ENCODE measurements at places on chromosomes 12 and 14.

DNA sequence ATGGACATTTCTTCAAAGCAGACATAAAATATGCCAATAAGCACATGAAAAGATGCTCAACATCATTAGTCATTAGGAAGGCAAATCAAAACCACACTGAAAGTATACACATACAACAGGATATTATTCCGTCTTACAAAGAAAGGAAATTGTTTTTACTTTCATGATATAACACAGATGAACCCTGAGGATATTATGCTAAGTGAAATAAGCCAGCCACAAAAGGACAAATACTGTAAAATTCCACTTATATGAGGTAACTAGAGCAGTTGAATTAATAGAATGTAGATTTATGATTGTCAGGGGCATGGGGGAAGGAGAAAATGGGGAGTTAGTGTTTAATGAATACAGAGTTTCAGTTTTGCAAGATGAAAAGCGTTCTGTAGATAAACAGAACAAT, 4.2 kb downstream of the ACYP1 start:
- H3K4me1 ChIP-seq = peaks cover 6% of the 10 kb centered on the region
- peak overlapping the region; percentile 61 for H3K27ac ChIP-seq
- no peak for DNase-seq
- H3K36me3 ChIP-seq = peaks cover 26% of the 10 kb centered on the region
- no peak overlapping the region for H3K4me3 ChIP-seq

- peaks cover 43% of the 10 kb centered on the region for H3K27me3 ChIP-seq
- no peak overlapping the region for H3K27ac ChIP-seq
- H3K36me3 ChIP-seq = no peaks in the 10 kb centered on the region
- H3K4me3 ChIP-seq = no peak overlapping the region
- no peak for DNase-seq
- no peaks in the 10 kb centered on the region for H3K4me1 ChIP-seq
Measured at GRCh38 chr14:99062216-99062615, 209.8 kb downstream of the BCL11B start.

DNA sequence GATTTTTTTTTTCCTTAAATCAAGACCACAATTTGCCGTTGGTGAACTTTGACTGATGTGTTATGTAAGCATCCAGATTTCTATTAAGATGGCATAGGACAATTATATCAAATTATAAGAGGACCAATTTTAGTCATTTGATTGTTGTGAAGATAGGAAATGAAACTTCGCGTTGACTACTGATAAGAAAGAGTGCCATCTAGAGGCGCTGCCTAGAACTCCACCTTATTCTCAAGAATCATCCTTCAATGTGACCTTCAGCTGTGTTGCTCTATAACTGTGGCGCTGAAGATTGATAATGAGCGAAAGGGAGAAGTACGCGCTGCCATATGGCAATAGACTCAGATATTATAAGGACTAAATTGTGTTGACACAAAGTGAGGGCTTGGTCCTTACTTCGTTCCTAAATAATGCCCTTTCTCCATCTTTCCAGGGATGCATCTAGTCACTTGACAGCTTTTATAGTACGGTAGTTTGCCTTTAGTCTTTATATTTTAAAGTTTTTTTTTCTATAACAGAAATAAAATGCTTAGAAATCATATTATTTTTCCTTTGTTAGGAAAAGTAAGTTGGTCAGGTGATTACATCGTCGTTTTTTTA, 350.8 kb upstream of the STXBP6 start:
- H3K4me3 ChIP-seq = no peak overlapping the region
- no peak overlapping the region for H3K27ac ChIP-seq

DNA sequence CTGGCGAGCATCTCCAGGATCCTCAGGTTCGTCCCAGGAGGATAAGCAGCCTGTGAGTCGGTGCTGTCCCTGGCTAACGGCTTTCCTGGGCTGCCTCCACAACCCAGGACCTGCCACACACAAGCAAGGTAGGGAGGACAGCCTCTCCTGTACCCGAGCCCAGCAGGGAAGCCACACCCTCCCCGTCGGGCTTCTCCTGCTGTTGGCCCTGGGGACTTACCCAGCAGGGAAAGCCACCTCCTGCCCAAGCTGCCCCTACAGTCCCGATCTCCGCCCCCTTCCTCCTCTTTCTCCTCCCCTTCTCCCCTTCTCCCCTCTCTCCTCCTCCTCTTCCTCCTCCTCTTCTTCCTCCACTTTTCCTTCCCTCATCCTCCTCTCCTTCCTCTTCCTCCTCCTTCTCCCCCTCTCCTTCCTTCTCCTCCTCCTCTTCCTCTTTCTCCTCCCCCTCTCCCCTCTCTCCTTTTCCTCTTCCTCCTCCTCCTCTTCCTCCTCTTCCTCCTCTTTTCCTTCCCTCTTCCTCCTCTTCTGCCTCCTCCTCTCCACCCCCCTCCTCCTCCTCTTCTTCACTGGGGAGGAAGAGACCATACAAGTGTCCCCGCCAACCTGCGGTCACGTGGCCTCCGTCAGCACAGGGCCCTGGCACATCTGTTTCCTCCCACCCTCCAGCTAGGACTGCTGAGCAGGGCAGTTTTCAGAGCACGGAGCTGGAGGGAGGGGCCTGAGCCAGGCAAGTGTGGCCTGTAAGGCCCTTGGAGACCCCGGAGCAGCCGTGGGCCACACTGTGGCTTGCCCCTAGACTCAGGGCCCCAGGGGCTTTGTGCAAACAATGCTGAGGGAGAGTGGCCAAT, 17.3 kb upstream of the RFLNA start:
- no peaks in the 10 kb centered on the region for H3K27me3 ChIP-seq
- H3K36me3 ChIP-seq = no peaks in the 10 kb centered on the region
- H3K27ac ChIP-seq = no peak overlapping the region
- DNase-seq = peak; percentile 44
- H3K4me3 ChIP-seq = no peak overlapping the region
- no peaks in the 10 kb centered on the region for H3K4me1 ChIP-seq

- no peak overlapping the region for H3K4me3 ChIP-seq
- peaks cover 25% of the 10 kb centered on the region for H3K36me3 ChIP-seq
- H3K27ac ChIP-seq = peak overlapping the region; percentile 81
- H3K4me1 ChIP-seq = peaks cover 71% of the 10 kb centered on the region
- no peak for DNase-seq
- H3K27me3 ChIP-seq = no peaks in the 10 kb centered on the region
Measured at GRCh38 chr12:124411953-124412645, 117.2 kb downstream of the RFLNA start.

- no peaks in the 10 kb centered on the region for H3K4me1 ChIP-seq
- H3K27ac ChIP-seq = no peak overlapping the region
- DNase-seq = peak; percentile 49
- H3K27me3 ChIP-seq = no peaks in the 10 kb centered on the region
Measured at GRCh38 chr14:34300882-34301734, 160.9 kb downstream of the SPTSSA start.
